ENCODE measurements at places on chromosomes 5 and 9.

- DNase-seq = no peak
Measured at GRCh38 chr9:126093771-126094170, 232.9 kb upstream of the MVB12B start.

- DNase-seq = peak; percentile 34
Measured at GRCh38 chr5:36301858-36302603, at the start of gene RANBP3L. RANBP3L (minus strand) TSS chr5:36301902; CDS start chr5:36301416, 486 bp downstream.

DNA sequence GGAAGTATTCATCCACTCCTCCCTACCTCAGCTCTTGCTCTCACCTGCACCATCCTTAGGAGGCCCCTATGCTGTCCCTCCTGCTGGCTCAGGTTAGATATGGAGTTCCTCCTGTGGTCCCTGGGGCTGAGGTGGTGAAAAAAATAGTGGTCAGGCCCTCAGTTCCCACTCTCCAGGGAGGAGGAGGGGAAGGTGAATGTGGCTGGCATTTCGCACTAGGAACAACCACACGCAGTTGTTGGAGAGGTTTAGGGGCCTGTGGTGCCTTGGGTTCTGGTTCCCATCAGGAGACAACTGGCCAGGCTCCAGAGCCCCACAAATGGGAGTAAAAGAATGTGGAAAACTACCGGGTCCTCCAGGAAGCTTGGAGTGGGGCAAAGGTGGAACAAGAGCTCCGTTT is 81.7 kb upstream of the HSPA9 start:
- DNase-seq = no peak

DNA sequence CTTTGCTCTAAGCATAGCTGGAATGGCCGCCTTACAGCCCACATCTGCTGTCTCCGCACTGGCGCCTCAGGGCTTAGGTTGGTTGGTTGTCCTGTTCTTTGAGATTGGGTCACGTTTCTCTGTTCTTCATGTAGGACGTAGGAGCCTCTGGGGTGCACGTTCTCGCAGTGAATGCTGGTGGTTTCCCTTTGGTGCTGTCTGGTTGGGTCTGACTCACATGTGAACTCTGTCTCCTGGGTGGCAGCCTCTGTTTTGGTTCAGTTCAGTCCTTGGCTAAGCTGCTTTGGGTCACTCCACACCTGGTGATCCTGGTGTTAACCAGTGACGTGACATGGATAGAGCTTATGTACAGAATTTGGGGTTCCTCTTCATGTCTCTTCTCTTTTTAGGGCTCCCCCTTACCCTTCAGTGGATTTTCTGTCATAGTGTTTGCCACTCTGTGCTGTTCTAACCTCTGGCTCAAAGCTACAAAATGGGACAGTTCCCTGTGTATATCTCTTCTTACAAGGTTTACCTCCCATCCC is 12.6 kb upstream of the LPCAT1 start:
- no peak for DNase-seq

DNA sequence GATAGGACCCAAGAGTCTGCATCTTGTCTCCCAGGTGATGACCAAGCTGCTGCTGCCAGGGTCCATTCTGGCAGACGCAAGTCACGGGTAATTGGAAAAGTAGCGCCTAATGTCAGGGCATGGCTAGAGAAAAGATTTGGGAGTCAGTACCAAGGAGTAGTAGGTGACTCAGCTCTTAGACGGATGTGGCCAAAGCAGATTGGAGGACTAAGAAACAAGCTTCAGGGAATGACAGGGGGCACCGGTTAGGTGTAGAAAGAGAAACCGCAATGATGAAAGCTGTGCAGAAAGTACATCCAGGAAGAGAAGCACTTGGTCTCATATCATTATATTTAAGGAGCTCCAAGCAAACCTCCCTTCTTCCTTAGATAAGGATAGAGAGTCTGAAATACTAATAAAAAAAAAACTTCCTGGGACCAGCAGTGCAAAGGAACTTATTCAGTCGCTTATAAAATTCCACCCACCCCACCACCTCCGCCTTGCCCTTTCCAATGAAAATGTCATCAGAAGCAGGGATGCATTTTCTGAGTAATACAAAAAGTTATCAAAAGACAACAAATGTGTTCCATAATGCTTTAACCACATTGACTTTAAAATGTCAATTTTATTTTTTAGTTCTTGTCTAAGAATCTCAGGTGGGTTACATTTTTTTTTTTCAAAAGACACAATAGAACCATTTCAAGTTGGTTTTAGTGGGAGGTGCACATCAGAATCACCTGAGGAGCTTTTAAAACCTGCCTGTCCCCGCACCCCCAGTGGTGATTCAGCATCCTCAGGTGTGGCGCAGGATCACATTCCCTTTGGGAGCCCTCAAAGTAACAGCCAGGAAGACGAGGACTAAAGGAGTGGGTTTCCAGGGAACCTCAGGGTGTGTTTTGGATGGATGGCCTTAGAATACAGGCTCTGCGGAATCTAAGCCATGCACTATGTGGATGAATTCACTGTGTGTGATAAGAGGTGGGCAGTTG is 31.2 kb downstream of the PTPN3 start:
- no peak for DNase-seq

DNA sequence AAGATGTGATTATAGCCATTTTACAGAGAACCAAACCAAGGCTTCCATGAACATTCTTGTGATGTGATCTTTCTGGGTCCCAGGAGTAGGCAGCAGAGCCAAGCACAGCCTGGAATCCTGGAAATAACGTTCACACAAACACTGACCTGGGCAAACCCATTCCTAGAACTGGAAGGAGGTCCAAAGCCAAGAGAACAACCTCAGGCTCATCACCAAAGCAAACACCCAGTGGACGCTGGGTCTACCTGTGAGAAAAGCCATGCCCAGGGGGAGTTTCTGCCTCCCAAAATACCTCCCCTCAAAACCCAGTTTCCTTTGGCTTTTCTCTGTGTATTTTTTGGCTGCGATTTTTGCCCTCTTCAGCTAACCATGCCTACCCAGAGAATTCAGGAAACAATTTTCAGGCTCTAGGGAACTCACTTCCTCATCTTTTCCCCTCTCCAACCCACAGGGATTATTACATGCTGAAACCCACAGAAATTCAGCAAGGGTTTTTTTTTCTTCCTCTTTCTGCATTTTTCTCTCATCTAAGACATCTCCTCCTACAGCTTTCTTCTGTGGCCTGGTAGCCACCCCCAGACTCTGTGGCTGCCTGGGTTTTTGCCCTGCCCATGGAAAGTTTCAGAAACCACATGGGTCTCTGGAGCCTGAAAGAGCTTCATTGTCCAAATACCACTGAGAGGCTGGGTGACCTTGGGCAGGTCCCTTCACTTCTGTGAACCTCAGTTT is 75.0 kb downstream of the TNC start:
- DNase-seq = no peak

DNA sequence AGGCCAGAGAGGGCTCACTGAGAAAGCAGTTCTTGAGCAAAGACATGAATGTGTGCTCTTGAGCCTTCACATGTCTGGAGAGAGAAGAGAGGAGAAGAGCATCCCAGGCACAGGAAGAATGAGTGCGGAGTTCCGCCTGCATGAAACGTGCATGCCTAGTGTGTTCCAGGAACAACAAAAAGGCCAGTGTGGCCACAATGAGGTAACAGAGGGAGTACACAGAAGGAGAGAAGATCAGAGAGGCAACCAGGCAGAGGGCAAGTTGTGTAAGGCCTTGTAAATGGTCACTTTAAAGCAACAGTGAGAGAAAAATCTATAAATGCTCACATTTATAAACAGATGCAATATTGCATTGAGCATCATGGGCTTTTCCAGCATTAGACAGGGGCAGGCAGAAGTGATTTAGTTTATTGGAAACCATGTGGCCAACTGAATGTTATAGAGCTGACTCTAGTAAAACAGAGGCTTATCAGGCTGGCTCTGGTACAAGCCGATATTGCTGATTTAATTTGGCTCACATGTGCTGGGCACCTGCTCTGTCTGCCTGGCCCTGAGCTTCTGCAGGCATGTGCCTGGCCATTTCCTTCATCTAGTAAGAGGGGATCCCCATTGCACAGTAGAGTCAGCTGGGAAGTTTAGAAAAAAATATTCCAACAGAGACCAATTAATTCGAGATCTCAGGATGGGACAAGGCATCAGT is 185.3 kb downstream of the SAXO1 start:
- DNase-seq = no peak

Measured in hypothalamus (tissue), 51 donors.